ENCODE measurements at places on chromosomes 4 and X. TPM values are rescaled to one million over a fixed set of nuclear protein-coding genes. Genes with fewer than 3 reads are reported as not detected.
A peak's percentile ranks its signal among the peaks of the same experiment; 100 is the strongest.

The MID2 gene
- 25.8 TPM for total RNA-seq

DNA sequence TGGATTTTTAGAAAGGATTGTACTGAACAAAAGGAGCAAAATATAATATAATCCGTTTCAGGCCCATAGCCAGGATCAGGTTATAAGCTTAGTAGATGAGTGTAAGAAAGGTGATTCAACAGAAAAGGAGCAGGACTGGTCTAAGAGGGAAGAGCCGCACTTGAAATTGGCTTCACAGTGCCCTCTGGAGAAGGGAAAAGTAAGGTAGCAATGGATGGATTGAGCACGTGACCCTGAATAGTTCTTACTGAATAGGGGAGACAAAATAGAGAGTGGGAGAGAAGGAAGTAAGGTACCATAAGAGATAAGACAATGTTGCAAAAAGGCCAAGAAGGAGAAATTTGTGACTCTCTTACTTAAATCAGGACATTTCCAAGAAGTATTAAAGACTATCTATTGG, 15.6 kb downstream of the CXorf66 start:
- DNase-seq, result no peak

The USP17L21 gene
- total RNA-seq, result not detected

DNA sequence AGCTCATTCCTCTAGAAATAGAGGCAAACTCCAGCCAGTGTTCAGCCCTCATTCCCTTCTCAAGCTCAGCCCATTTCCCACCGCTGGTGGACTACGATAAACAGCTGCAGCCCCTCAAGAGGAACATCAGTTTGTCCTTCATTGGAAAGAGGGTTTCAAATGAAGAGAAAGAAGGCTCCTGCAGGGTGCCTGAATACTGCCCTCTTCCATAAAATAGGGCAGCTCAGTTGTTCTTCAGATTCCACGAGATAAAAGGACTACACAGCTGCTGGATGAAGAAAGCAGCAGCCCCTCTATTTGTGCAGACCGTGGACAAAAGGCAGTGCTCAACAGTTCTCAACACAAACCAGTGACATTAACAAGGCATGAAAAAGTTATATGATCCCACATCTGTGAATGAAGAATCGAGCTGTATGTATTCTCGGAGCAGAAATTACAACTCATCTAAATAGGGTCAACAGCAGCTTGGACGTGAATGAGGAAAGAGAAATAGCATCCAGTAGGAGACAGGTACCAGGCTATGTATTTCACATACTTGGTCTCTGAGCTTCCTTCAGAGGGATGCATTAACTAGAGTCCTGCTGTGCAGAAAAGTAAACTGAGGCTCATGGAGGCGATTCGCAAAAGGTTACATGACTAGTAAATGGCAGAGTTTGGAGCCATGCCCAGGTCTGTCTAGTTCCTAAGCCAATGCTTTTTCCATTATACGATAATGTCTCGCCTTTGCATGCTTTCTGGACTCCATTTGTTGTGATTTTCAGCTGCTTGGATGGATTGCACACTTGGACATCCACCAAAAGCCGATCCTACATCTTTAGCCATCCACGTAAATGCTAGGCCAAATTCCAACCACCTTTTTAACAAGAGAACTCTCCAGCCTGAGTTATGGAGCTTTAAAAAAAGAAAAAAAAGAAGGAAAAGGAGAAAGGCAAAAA, 301.2 kb upstream of the PPARGC1A start:
- DNase-seq, result peak; percentile 91

DNA sequence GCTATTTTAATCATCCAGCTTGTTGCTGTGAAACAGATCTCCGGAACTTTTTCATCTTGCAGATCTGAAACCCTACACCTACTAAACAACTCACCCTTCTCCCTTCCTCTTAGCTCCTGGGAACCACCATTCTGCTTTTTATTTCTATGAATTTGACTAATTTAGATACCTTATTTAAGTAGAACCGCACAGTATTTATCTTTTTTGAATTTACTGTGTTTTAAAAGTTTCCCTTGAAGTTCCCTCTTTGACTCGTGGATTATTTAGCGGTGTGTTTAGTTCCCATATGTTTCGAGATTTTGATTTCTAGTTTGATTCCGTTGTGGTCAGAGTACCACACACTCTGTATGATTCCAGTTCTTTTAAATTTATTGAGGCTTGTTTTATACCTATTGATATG, 44.6 kb downstream of the EIF2S3 start:
- no peak for DNase-seq

GRCh38 chr4:71526637-71527406, 188.0 kb downstream of the SLC4A4 start:
- DNase-seq, result no peak

The PABPC1L2A gene
- not detected for total RNA-seq

DNA sequence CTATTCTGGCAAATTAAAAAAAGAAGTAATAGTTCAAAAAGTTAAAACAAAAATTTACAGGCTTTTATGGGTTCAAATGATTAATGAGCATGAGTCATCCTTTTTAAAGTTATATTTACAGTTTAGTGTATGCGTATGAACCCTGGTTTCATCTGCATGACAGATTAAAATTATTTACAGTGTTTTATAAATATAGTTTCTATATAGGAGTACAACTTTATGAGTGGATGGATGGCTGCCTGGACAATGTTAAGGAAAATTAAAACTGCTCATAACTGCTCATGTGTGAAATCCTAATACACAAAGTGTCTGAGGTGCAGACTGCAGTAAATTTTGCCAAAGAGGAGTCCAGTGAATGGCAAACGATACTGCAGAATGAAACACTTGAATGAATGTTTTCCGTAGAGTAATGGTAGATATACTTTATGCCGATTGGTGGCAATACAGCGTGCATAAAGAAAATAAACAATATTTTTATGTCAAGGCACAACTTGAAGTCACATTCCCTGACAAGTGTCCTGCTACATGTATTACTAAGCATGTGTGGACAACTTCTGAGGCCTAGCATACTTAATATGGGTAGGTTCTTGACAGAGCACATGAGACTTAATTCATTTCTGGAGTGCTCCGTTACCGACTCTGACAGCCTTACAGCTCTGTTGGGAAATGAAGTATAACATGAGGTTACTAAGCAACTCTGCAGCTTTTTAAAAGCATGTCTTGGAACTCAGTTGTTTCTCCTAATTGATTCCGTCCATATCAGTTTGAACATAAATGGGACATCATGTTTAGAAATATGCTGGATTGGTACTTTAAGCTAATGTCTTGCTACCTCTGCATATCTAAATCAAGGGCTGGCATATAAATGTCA, 985.6 kb upstream of the PCDH7 start:
- DNase-seq, result peak; percentile 56

The GABRE gene
- 45.3 TPM for total RNA-seq

- DNase-seq, result no peak
Observed at GRCh38 chrX:20974326-20974725, 399.9 kb upstream of the CNKSR2 start.

The SLC26A1 gene
- 0.31 TPM for total RNA-seq

DNA sequence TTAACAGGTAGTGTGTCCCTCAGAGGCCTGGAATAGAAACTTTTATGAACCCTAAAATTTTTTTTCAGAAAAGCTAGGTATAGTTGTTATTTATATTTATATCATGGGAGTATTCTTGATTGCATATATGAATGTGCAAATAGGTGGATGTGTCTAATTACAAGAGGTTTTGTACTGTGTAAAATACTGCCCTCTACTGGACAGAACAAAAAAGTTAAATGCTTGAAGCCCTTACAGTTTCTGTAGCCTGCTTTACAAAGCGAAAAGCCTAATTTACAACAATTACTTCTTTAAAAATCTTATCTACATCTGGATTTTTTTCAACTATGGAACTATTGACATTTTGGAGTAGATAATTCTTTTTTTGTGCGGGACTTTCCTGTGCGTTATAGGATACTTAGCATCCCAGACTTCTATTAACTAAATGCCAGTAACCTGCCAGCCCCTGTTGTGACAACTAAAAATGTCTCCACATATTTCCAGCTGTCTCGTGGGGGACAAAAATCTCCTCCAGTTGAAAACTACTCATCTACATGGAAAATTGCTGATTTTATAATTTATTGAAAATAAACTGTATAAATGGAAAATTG, 35.1 kb downstream of the ENPEP start:
- DNase-seq, result peak; percentile 83

The POLN gene
- 7.6 TPM for total RNA-seq

The ETNPPL gene
- not detected for total RNA-seq

- DNase-seq, result peak; percentile 61
Observed at GRCh38 chrX:50111742-50112141, 89.1 kb downstream of the AKAP4 start.

- DNase-seq, result peak; percentile 75
Observed at GRCh38 chr4:76301068-76301774, 5.3 kb upstream of the STBD1 start.

DNA sequence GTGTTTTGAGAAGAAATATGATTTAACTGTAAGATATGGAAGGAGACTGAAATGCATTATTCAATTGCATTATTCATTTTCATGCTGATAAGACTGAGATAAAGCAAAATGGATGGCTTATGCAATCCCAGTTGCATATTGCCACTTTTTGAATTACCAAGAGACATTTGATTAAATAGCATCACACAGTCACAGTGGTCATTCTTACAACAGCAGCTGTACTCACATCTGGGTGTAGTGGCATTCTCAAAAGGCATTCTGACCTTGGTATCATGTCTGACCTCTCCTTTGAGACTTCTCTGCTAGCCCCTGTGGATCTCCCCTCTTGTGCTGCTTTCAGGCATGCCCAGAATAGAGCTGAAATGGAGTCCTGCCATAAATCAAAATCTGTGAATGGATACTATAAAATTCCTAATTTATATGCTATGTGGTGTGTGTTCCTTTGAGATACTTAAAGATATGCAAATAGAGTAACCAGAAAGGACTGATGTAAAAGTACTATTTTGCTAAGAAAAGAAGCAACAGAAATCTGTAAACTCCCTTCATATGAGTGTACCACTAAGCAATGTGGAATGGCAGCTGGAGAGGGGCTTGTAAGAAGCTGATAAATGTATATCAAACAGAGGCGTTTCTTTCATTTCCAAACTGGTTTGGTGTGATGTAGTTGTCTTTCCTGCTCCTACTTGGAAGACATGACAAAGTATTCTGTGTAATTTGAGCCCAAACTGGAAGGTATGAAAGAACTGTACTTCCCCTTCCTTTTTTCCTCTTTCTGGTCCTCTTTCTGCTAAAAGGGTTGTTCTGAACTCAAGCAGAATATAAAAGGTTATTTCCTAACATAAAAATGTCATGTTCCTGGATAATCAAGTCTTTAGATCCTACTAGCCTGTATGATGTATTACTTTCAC, 25.4 kb upstream of the METAP1 start:
- peak; percentile 1 for DNase-seq

- no peak for DNase-seq
Observed at GRCh38 chrX:17291171-17291900, 83.7 kb upstream of the NHS start.

DNA sequence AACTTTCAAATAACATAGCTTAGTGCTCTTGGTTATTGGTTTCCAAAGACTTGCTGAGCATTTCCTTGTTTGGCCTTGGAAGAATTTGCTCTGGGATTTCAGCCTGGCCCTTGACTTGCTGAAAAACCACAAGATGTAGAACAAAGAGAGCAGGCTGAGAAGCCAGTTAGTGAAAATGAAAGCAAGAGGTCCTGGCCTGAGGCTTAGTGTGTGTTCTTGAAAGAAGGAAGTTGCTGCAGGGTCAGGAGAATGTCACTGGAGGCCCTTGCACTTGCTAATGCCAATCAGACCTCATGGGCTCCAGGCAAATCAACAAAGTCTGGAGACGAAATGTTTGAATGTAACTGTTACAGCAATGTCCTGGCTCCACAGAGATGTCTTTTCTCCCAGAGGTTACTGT, 79.4 kb downstream of the SYNPO2 start:
- peak; percentile 84 for DNase-seq

The CCKAR gene
- 14.9 TPM for total RNA-seq

The PAGE4 gene
- total RNA-seq, result not detected

DNA sequence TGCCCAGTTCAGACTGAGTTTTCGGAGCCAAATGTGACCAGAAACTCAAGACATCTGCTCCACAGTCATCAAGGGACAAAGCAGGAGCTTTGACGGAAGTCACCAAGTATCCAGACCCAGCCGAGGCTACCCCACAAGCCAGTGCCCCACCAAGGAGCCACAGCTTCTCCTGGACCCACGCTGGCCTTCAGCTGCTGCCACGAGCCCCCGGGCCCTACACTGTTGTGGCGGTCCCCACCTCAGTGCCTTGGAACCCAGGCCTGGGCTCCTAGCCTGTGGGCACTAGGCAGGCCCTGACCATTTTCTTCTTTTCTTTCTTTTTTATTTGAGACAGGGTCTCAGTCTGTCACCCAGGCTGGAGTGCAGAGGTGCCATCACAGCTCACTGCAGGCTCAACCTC, 82.1 kb upstream of the NKX1-1 start:
- no peak for DNase-seq

DNA sequence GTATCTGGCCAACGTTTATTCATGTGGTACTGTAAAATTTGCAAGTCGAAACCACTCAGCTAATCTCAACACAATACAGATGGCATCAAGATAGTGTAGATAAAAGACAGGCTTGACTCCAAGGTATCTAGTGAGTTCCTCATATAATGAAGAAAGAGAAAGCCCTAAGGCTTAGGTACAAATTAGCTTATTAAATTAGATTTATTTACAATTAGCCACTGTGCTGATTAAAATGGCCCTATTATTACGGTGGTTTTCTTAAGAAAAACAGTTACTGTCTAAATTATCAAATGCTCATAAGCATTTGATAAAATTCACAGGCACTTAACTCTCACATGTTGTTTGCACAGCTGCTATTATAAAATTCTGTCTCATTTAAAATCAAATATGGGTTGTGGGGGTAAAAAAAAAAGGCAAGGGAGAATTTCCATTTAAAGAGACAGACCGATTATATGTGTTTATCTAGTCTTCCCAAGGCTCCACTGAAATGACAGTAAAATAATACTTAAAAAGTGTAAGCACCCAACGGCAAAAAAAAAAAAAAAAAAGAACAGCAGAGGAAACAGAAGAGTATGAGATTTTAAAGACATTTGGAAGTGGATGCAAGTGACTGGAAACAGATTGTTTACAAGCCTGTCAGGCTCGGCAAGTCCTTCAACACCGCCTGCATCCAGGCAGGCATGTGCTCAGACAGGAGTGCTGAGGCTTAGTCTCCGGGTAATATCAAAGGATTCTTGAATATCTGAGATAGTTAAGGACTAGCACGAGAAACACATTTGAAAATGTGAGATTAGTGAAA, 55.1 kb downstream of the FAM13A start:
- DNase-seq, result peak; percentile 37

The CTAG1B gene
- total RNA-seq, result not detected

DNA sequence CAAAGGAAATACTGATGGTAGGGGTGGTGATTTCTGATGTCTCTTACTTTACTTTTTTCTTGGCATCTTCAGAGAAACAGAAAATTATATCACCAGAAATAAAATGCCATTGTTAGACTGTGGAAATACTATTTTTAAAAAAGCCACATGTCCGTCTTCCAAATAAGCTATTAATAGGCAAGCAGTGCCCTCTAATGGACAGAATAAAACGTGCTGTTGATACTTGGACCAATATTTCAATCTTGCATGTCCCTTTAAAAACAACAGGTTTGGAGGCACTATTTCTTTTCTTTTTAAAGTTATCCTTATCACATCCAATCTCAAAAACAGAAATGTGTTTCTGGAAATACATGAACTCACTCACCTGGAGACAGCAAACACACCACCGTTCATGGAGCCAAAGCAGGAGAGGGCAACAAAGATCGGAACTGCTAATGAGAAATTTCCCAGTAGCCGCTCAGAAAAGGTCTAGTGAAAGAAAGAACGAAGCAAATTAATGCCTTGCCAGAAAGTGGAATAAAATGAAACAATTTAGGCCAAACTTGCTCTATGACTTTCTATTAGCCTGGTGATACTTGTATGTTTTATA, 59.2 kb downstream of the SLC7A11 start:
- DNase-seq, result peak; percentile 84

GRCh38 chr4:77045490-77045889, 30.3 kb downstream of the CCNI start:
- peak; percentile 58 for DNase-seq
